ENCODE measurements at places on chromosomes 12 and 14.

- DNase-seq, result no peak
Measured at GRCh38 chr12:76318773-76319594, 29.2 kb downstream of the BBS10 start.

DNA sequence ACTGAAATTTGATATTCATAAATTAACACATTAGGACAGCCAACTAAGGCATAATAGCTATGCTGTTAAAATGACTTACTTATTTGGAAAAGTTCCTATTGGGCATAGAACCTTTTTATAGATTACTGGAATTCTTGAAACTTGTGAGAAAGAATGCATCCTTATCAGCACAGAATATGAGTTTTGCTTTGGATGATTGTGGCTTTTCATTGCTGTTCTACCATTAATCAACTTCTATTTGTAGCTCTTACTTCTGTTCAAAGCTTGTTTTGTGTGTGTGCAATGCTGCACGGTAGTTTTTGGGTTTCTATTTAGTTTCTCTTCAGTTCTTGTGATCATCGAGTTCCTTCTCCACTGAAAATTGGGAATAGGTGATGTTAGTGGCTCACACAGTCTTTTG lies 152.4 kb upstream of the PELI2 start:
- DNase-seq, result no peak

- DNase-seq, result no peak
Measured at GRCh38 chr14:28813810-28814209, 47.2 kb downstream of the FOXG1 start.

- no peak for DNase-seq
Measured at GRCh38 chr12:92595663-92596062, 107.1 kb upstream of the PLEKHG7 start.

DNA sequence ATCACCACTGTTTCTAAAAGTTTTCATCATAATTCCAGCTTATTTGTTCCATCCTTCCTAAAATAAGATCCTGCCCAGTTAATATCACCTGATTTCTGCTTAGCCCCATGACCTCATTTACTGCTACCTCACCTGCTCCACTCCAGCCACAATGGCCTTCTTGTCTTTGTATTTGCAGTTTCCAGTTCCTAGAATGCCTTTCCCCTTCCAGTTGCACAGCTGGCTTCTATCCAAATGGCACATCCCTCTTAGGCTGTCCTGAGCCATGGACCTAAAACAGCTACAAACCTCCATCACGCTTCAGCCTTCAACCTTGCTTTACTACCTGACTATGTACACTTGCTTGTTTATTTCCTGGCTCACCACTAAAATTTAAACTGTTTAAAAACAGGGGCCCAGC lies 6.5 kb upstream of the LGMN start:
- DNase-seq, result no peak
